ENCODE measurements at places on chromosomes 3 and 15. TPM values are rescaled to one million over a fixed set of nuclear protein-coding genes. Genes with fewer than 3 reads are reported as not detected.
A peak's percentile ranks its signal among the peaks of the same experiment; 100 is the strongest.

DNA sequence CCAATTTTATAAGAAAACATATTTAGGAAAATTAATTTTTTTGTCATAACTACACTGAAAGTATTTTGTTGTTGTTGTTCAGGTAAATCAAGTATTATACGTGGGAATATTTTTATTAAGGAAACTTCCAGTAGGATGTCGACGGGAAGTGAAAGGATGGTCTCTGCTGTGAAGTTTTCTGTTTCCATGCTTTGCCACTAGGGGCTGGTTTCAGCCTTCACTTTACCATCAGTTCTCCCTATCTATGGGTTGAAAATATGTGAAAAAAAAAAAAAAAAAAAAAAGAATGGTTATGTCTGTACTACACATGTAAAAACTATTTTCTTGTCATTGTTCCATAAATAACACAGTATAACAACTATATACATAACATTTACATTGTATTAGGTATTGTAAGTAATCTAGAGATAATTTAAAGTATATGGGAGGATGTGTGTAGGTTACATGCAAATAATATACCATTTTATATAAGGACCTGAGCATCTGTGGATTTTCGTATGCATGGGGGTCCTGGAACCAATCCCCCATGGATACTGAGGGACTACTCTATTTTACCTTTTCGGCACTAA, 136.7 kb downstream of the SMAD6 start:
- no peak for DNase-seq

DNA sequence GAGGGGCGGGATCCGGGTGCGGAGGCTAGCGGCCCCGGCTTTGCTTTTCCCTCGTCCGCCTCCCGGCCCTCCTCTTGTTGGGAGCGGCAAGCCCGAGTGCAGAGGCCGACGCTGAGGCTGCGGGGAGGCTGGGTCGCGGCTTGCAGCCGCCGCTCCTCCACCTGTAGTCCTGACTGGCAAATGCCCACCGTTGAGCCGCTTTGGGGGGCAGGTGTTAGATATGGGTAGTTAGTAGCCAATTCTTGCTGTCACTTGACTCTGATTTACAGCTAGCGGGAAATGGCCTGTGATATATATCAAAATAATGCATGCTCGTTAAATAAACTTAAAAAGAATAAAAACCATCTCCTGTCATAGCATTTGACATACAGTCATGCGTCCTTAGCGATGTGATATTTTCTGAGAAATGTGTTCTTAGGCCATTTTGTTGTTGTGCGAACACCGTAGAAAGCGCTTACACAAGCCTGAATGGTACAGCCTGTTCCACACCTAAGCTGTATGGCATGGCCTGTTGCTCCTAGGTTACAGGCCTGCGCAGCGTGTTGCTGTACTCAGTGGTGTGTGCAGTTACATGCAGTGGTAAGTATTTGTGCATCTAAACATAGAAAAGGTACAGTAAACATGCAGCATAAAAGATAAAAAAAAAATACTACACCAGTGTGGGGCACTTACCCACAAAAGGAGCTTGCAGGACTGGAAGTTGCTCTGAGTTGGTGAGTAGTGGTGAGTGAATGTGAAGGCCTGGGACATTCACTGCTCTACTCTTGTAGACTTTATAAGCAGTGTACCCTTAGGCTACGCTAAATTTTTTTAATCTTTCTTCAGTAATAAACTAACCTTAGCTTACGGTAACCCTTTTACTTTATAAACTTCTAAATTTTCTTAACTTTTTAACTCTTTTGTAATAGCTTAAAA, 873 bp downstream of the CAPN7 start:
- no peak for DNase-seq

DNA sequence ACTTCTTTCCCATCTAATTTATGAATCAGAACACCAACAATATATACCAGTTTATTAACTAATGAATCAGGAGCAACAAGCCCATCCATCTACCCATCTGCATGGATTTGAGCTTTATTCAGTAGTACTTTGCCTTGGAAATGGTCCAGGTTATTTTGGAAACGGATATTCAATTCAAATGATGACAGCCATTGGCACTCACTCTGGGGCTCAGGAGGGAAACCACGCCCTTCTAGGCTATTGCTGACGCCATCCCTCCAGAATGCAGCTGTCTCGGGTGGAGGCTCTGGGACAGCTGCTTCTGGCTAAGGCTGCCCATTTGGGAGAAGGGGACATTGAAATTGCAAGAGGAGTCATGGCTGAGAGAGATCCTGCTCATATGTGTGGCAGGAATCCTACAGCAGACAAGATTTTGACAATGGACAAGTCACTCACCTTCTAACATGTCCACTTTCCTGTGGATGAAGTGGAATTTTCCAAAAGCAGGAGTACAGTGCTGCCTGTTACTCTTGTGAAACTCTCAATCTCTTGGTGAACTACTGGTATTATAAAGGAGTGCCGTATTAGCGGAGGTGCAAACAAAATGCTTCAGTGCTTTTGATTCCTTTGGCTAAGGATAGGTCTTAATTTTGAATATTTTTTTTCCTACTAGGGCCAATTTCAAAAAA, 29.3 kb upstream of the TRAK1 start:
- no peak for DNase-seq

DNA sequence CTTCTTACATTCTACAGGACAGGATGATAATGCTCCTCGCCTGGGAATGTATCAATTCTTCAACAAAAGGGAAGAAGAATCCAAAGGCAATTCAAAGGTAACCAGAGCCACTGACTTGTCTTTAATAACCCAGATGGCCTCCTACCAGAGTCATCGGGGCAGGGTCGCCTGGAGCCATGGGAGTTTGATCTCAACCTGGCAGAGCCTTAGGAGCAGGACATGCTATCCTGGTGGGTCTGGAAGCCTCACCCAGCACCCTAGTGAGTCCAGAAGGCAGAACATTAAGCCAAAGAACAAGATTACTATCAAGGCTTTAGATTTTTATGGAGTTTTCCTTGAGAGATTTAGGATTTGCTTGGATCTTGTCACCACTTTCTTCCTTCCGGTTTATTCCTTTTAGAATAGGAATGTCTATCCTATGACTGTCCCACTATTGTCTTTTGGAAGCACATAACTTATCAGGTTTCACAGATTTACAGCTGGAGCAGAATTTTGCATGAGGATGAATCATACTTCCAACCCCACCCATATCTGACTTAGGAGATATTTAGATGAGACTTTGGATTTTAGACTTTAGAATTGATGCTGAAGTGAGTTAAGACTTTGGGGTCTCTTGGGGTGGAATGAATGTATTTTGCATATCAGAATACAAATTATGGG, 330.3 kb upstream of the GOLIM4 start:
- DNase-seq, result no peak

GRCh38 chr15:69665641-69666111, 213.1 kb downstream of the RPLP1 start:
- peak; percentile 28 for DNase-seq

- no peak for DNase-seq
These were observed 139.3 kb downstream of the PLCH1 start for GRCh38 chr3:155605571-155605970.

- no peak for DNase-seq
These were observed 3.1 kb downstream of the FOXL2NB start for GRCh38 chr3:138950006-138950644.

GRCh38 chr15:70087708-70088352, 9.9 kb downstream of the TLE3 start:
- no peak for DNase-seq

GRCh38 chr15:71079208-71080044, 35.8 kb upstream of the THSD4 start:
- DNase-seq, result no peak

ARGFX gene
- total RNA-seq, result not detected

RHOV gene
- not detected for total RNA-seq

EFCC1 gene
- total RNA-seq, result 1.8 TPM

Measured in mesenteric fat pad (tissue), 1 donor.